KBM-7 (cell line): ENCODE measurements at places on chromosomes 13 and 19.

- DNase-seq = no peak
These were observed 28.0 kb downstream of the RXFP2 start for GRCh38 chr13:31767175-31767900.

GRCh38 chr19:41030651-41031050, 39.6 kb downstream of the CYP2B6 start:
- DNase-seq = no peak

- no peak for DNase-seq
These were observed 748 bp downstream of the LHFPL6 start for GRCh38 chr13:39602277-39602613.

- no peak for DNase-seq
These were observed 17.2 kb downstream of the CRTC1 start for GRCh38 chr19:18700501-18701249.

- DNase-seq = no peak
These were observed 3.2 kb upstream of the PRKCG start for GRCh38 chr19:53878776-53879139.

DNA sequence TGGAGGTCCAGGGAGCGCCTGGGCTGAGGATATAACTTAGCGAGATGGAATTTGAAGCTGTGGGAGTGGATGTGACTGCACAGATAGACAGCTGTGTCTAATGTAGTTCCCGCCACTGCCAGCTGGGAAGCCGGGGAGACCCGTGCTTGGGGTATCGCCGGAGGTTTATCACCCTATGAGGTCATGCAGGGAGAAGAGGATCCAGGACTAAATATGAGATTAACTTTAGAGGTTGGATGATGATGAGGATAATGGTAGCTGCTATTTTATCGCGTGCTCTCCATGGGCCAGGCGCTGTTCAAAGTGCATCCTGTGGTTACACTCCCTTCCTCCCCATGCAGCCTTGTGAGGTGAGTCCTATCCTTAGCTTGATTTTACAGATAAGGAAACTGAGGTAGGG, 19.9 kb downstream of the SSC5D start:
- peak; percentile 21 for DNase-seq
